ENCODE measurements at places on chromosomes 5 and 9. TPM values are rescaled to one million over a fixed set of nuclear protein-coding genes. Genes with fewer than 3 reads are reported as not detected.

DNA sequence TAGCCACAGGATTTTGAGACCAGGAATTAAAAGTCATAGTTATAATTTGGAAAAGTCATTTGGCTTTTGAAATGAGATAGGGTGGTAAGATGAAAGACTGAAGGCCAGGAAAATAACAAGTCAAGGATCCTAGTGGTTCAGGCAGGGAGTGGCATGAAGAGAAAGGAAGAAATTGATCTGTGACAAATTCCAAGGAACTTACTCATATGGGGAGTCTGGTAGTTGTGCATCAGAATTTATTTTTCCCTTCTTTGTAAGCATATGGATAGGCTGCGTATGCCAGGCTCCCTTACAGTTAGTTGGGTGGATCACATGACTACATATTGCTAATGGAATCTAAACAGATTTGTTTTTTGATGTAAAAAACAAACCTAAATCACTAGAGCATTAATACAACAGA, 21.0 kb downstream of the ISL1 start:
- peaks cover 57% of the 10 kb centered on the region for H3K27me3 ChIP-seq
- no peak for DNase-seq
- H3K27ac ChIP-seq, result no peak overlapping the region
- no peaks in the 10 kb centered on the region for H3K36me3 ChIP-seq

- no peak for DNase-seq
- H3K36me3 ChIP-seq, result no peaks in the 10 kb centered on the region
- no peaks in the 10 kb centered on the region for H3K4me1 ChIP-seq
- H3K27me3 ChIP-seq, result no peaks in the 10 kb centered on the region
- no peak overlapping the region for H3K27ac ChIP-seq
- no peak overlapping the region for H3K4me3 ChIP-seq
Observed at GRCh38 chr5:33423018-33423630, 17.6 kb upstream of the TARS1 start.

DNA sequence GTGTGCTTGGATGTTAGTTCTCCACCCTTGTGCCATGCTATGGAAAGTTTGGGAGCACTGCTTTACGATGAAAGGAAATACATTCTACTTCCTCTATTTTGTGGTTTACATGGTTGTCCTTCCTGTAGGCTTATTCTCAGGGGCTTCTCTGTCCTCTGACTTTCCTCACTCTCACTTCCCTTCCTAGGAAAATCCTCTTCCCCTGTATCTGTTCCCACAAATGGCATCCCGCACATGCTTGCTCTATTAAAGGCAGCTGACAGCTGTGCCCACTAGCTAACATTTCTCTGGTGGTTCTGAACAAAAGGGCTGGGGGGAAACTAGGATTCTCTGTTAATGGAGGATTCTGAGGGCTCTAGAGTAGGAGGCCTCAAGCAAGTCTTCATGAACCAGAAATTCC, 52.4 kb downstream of the FAM170A start:
- no peak overlapping the region for H3K4me3 ChIP-seq
- H3K27me3 ChIP-seq, result no peaks in the 10 kb centered on the region
- no peak for DNase-seq

The KIF4B gene
- 0.14 TPM for total RNA-seq

The ZNF782 gene
- total RNA-seq, result 6.8 TPM

The PCDHB13 gene
- 1.5 TPM for total RNA-seq

DNA sequence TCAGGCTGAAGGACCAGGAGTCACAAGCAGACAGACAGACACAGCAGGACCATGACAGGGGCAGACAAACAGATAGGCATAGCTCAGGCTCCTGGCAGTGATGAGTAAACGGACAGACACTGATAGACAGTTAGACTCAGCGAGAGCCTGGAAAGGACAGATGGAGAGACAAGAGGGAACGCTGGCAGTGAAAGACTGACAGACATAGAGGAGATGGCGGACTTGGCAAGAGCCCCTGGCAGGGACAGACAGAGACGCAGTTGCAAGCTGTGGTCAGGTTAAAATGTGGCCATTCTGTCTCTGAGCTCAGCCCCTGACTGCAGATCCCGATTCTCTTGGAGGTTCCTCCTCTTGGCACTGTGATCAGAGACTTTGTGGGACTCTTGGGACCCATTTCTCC, 13.6 kb downstream of the CSF2 start:
- peaks cover 3% of the 10 kb centered on the region for H3K27me3 ChIP-seq
- DNase-seq, result no peak
- no peaks in the 10 kb centered on the region for H3K36me3 ChIP-seq
- no peak overlapping the region for H3K4me3 ChIP-seq
- H3K27ac ChIP-seq, result no peak overlapping the region

The TMEM232 gene
- total RNA-seq, result 3.0 TPM

All from endodermal cell (in vitro differentiated cells).